ENCODE measurements at places on chromosomes 16 and 17.
A peak's percentile ranks its signal among the peaks of the same experiment; 100 is the strongest.

- DNase-seq: no peak
Measured at GRCh38 chr16:19911747-19912454, 27.3 kb upstream of the GPRC5B start.

DNA sequence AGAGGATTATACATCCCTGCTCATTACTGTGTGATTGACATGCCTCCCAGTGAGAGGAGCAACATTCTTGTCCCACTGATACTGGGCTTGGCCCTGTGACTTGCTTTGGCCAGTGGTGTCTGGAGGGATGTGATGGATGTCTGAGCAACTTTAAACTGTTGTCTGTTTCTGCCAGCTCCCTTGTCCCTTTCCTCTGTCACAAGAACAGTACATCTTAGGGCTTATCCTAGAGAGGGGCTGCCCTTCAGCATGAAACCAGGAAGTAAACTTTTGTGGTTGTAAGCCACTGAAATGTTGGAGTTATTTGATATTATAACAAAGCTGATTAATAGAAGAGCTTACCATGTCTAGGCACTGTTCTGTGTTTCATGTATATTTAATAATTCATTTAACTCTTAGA, 82.9 kb upstream of the GPRC5B start:
- DNase-seq: no peak

DNA sequence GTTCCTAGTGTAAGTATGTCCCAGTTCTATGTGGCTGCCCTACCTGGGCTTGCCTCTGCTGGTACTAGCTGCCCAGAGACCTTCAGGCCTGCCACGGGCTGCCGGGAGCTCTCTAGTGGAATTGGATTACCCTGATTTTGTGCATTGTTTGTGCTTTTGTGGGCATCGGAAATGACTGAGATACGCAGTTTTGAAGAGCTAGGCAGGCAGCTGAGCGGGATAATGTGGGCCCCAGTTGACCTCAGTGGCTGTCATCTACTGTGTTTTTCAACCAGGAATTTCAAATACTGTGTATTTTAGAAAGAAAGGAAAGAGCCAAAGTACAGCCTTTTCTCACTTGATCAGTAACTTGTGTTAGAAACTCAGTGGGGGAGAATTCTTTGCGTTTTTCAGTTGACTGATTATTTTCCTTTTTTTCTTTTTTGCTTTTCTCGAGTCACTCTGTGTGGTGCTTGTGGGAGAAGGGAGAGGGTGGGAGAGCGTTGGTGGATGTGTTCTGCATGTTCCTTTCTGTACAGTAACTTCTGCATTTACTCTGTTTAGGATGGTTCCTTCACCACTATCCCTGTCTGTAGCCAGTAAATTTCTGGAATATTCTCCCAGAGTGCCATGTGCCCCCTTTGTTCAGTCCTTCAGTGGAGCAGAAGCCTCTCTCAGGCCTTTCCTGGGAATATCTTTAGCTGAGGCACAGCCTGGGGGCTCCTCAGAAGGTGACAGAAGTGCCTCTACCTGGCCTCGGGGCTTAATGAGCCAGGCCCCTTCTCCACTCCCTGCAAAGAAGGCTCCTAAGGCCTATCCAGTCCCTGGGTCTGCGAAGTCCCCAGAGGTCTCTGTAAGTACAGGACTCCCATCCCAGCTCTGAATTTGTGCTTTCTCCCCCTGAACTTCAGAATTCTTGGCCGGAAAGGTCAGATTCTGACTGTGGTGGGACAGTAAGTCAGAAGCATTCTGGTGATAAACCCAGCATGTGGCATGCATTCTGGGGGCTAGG, 15.0 kb upstream of the SLC12A3 start:
- DNase-seq: no peak

DNA sequence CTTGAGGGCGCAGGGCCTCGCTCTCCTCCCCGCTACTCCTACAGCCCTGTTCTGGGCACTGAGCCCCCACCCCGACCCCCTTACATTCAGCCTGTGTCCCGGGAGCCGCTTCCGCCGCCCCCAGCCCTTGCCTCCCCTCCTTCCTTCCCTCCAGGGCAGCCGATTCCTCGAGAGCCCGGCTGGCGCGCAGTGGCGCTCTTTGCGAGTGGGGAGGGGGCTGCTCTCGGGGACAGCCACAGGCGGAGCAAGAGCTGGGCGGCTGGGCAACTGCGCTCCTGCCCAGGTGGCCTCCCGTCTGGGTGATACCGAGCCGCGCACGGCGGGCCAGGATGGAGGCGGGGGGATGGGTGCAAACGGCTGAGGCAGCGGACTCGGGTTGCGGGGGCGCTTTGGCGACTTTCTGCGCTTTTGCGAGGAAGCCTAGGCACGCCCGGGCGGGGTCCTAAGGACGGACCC, 1.2 kb downstream of the MMP15 start:
- no peak for DNase-seq

- DNase-seq: no peak
Measured at GRCh38 chr17:3308603-3309002, 10.4 kb upstream of the OR3A1 start.

- DNase-seq: no peak
Measured at GRCh38 chr16:8855972-8856371, 12.8 kb downstream of the CARHSP1 start.

DNA sequence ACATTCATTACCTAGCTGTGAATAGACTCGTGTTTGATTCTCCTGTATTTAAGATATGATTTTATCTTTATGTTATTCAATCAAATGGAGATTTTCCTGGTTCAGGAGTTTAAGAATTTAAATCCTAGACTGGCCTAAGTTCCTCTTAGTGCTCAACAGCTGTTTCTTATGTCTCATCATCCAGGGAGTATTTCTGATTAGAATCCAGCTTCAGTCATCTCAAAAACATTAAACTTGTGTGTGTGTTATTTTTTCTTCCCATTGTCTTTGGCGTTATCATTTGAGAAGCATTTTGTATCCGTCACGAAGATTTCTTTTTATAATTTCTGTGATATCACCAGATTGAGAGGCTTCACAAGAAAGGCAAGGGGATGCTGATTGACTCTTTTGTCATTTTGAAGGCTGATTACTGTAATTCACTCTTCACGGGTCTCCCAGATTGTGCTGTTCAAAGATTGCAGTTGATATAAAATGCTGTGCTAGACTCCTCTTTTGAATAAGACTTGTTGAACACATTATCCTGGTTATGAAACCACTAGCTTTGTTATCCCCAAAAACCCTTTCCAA, 204.8 kb downstream of the CDH8 start:
- DNase-seq: no peak

DNA sequence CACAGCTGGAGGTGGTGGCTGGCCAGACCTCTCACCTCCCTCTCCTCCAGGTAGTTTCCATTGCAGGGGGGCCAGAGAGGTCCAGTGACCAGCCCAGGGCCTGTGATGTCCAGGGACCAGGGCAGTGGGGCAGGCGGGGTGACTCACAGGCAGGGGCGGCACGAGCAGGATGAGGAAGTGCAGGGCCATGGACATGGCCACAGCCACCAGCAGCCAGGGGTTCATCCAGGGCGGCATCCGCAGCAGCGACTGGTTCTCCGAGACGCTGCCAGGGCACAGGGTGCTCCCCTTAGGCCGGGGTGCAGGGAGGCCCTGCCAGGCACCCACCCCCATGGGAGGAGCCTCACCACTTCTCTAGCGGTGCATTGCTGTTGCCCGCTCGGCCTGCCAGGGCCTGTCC, 12.9 kb upstream of the P2RX1 start:
- no peak for DNase-seq

DNA sequence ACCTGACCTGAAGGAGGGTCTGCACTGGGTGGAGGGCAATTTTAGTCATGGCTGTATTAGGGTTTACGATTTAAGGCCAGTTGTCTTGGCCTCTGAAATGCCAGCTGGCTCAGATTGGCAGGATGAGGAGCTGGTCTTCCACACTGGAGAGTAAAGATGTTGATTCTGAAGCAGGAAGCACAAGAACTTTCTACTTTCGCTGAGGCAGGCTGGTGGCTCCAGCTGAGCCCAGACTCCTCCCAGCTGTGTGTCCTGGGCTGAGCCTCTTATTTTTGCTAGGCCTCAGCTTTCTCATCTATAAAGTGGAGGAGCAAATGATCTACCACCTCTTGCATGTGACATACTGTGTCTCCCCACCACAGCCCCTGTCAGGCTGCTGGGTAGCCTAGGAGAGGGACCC, 74.4 kb downstream of the MRM1 start:
- no peak for DNase-seq

DNA sequence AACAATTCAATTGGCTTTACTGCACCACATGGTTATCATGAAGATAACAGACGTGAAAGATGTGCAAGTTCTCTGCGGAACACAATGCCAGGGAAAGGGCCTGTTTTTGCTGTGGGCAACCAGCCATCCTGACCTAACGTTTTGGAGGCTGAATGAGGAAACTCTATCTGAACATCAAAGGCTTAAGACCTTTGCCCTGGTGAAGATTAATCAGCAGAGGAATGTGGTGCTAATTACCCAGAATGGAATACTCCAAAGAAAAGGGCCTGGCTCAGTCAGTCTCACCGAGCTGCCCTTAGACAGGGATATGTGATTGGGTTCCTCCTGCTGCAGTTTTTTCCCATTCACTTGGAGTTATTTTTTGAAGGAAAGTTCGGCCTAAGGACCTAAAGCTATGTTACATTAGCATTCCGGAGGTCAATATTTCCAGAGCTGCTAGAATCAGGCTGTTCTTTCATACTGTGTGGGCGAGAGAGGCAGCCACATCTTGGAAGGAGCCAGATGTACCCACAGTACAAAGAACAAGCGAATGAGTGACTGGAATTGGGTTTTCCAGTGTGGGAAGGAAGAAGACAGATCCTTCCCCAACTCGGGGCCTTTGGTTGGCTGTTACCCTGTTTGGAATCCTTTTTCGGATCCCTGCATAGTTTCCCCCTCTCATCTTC, 15.5 kb downstream of the ASIC2 start:
- DNase-seq: no peak

- DNase-seq: no peak
Measured at GRCh38 chr17:39663340-39663687, 1.8 kb upstream of the TCAP start.

DNA sequence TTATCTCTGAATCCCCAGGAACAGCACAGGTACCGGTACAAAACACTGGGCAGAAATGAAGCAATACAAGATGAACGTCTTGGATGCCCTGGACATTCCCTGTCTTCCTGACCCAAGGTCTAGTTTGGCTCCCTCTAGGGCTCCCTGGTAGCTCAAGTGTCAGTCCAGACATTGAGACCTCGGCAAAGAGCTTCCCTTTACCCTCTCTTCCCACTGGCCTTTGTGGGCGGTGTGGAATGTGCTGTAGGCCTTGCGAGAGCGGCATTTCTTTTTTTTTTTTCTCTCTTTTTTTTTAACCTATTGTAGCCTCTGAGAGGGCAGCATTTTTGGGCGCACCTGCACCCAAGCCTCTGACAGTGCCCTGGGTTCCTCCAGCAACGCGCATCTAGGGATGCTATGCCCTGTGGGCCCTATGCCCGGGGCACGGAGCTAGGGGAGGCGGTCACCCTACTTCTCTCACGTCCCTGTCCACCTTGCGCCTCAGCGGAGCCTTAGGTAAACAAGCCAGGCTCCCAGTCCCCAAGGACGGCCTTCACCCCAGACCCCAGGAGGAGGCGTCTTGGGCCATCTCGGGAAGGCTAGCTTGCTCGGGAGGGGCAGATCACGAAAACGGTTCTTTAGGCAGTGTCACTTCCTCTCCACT, 1.2 kb upstream of the NFATC3 start:
- DNase-seq: peak; percentile 44

DNA sequence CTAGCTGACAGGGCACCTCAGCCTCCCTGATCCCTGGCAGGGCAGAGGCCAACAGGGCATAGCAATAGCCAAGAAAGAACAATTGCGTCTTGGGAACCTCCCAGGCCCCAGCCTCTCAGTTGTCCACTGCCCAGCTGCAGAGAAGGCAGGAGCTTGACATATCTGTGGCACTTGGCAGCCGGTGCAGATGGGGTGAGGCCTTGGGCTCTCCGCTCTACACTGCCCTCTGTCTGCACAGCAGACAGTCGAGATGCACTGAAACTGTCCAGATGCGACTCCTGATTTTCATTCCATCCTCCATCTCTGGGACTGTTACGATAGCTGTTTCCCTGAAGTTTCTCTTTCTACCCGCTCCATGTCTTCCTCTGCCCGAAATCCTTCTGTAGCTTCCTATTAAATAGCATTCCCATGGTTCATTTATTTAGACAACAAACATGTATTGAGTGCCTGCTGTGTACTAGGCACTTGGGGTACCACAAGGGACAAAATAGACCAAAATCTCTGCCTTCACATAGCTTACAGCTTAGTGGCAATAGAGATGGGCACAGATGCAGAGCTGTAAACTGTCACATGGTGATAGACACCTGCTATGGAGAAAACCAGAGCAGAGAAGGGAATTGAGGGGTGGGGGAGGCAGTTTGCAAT, 3.3 kb downstream of the POLR3E start:
- DNase-seq: peak; percentile 80

- DNase-seq: peak; percentile 66
Measured at GRCh38 chr17:50845240-50846147, 10.1 kb downstream of the WFIKKN2 start.

GRCh38 chr17:39751637-39752036, 13.9 kb downstream of the GRB7 start:
- no peak for DNase-seq

DNA sequence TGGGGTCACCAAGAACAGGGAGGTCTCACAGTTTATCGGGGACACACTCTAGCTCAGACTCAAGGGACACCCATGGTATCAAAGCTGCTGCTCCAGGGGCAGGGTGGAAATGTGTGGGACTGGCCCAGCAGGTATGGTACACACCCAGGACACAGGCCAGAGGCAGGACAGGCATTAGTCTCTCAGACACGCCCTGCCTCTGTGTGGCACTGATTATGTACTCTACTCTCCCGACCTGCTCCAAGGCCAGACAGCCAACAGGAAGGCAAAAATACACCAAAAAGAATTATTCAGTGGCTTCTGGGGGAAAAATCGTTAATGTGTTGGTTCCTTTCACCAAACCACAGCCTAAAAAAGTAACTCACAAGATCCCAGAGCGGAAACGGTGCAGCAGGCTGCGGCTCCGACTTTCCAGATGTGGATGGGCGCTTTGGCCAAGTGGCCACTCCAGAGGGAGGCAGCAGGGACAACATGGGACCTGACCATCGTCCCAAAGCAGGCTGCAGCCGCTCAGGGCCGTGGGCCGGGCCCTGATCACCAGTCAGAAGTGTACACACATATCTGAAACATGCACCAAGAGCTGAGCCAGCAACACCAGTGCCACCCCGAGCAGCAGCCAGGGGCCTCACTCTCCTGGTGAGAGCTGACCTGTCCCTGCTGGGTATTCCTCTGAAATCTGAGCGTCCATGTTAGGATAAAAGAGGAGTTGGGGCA, 1.0 kb upstream of the SIRT7 start:
- DNase-seq: no peak

Data from AG08395 (cell line).